ENCODE measurements at places on chromosomes 2 and 18. TPM values are rescaled to one million over a fixed set of nuclear protein-coding genes. Genes with fewer than 3 reads are reported as not detected.

The TMEM247 gene
- not detected for total RNA-seq

The ZBTB7C gene
- total RNA-seq, result 1.1 TPM

The LOXL3 gene
- total RNA-seq, result 12.4 TPM

The CRYBA2 gene
- total RNA-seq, result 6.4 TPM

The GALNT5 gene
- total RNA-seq, result not detected

The MC2R gene
- not detected for total RNA-seq

The ARHGAP25 gene
- not detected for total RNA-seq

The CCDC74A gene
- 6.5 TPM for total RNA-seq

The REG3G gene
- not detected for total RNA-seq

The PROC gene
- 0.58 TPM for total RNA-seq

The IL37 gene
- 2.6 TPM for total RNA-seq

The VWA3B gene
- total RNA-seq, result not detected

The TWIST2 gene
- 5.8 TPM for total RNA-seq

The GKN1 gene
- total RNA-seq, result not detected

The RIT2 gene
- total RNA-seq, result not detected

The OTOS gene
- not detected for total RNA-seq

The BUB1 gene
- total RNA-seq, result 89.8 TPM

All from PC-3 (cell line).